Fibroblast of upper back skin (primary cell): ENCODE measurements at places on chromosomes 12 and 14.

GRCh38 chr14:79175671-79176070, 1005.5 kb downstream of the NRXN3 start:
- DNase-seq: no peak

DNA sequence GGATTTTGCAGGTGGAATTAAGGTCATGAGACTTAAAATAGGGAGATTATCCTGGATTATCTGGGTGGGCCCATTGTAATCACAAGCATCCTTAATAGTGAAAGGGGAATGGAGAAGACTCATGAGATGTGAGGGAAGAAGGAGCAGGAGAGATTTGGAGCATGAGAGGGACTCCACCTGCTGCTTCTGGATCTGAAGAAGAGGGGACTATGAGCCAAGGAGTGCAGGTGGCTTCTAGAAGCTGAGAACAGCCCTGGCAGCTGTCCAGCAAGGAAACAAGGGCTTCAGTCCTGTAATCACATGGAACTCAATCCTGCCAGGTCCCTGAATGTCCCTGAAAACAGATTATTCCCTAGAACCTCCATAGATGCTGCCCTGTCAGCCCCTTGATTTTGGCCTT, 67.8 kb downstream of the PELI2 start:
- DNase-seq: no peak

DNA sequence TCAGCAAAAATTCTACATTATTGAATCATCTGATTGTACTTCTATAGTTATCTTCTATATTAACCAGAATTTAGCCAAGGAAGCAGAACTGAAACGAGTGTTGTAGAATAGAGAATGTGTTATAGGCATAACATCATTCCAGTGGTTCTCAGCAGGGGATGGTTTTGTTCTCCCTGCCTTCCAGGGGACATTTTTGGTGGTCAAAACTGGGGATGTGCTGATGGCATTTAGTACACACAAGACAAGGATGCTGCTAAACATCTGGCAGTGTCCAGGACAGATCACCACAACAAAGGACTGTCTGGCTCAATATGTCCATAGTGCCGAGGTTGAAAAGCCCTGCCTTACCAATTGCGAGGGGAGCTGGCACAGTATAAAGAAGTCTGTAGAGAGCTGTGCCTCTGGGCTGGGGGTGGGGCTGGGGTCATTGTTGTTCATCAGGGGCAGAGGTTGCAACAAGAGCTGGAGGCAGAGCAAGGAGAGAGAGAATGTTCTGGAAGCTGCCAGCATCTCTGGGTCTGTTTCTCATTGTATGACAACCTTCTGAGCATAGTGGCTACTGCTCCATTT, 1472.8 kb downstream of the AACS start:
- DNase-seq: peak; percentile 46

- no peak for DNase-seq
These were observed 134.7 kb downstream of the NOVA1 start for GRCh38 chr14:26463136-26463535.

DNA sequence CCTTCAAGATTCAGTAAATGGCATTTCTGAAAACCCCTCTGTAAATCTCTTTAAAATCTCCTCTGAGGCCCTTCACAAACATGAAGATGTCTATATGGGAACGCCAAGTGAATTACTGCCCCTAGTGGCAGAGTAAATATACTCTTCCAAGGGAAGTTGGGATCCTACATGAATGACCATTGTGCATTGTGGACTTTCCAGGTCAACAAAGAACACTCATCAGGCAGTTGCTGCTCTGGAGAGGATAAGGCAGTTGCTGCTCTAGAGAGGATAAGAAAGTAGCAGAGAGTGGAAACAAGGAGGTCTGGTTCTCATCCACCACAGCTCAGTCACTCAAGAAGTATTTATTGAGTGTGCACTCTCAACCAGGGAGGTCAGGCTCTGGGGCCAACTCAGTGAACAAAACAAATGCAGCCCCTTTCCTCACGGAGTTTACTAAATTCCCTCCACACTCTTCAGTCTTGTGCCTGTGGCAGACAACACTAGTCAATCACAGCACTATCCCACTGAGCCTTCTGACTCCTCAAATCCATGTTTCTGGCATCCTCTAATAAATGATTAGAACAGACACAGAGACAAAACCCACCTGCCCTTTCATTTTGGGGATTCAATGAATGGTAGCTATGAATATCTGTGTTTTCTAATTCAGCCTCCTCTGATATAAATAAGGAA, 52.9 kb downstream of the SVOP start:
- DNase-seq: no peak

DNA sequence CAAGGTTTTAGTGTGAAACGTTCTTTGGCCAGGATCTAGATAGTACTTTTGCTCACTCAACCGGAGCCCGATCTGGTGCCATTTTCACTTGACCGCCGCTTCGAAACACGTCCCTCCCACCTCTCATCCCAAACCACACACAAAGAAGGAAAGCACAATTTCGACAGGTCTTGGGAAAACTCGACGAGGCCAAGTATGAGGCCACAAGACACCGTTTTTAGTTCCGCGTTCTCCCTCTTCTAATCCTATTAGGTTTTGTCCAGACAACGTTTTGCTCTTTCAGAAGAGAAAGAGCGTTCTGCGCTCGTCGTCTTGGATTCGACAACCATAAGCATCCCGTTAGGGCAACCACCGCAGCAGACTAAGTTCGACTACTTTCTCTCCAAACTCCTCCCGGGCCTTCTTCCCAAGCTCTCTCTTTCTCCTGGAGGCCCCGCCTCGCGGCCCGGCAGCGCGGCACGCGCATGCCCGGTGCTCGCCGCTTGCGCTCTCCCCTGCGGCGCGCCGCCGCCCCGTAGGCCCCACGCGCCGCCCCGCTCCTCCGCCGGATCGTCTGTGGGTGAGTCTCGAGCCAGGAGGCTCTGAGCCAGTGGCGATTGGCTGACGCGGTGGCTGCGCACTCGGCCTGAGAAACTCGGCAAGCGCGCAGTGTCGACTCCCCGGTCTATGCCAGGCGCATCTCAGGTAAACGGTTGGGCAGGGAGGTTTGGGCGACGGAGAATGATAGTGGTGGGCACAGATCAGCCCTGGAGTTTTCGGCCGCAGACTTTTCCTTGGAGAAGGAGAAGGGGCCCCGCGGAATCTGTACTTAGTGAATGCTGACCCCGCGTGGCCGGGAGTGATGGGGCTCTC, at the start of gene MIPOL1:
MIPOL1 (plus strand) TSS at position 517 of the 852 bp plus-strand sequence. CDS start 49,952 bp downstream, outside the sequence.
- DNase-seq: peak; percentile 88

- peak; percentile 83 for DNase-seq
These were observed 78.2 kb downstream of the PHLDA1 start for GRCh38 chr12:75953312-75953906.

GRCh38 chr12:114671443-114672411, 12.2 kb downstream of the TBX3 start:
- no peak for DNase-seq

DNA sequence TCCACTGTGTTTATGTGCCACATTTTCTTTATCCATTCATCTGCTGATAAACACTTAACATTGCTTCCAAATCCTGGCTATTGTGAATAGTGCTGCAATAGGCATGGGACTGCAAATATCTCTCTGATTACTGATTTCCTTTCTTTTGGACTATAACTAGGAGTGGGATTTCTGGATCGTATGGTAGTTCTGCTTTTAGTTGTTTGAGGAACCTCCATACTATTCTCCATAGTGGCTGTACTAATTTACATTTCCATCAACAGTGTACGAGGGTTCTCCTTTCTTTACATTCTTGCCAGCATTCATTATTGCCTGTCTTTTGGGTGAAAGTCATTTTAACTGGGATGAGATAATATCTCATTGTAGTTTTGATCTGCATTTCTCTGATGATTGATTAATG, 47.6 kb downstream of the TAOK3 start:
- DNase-seq: no peak

DNA sequence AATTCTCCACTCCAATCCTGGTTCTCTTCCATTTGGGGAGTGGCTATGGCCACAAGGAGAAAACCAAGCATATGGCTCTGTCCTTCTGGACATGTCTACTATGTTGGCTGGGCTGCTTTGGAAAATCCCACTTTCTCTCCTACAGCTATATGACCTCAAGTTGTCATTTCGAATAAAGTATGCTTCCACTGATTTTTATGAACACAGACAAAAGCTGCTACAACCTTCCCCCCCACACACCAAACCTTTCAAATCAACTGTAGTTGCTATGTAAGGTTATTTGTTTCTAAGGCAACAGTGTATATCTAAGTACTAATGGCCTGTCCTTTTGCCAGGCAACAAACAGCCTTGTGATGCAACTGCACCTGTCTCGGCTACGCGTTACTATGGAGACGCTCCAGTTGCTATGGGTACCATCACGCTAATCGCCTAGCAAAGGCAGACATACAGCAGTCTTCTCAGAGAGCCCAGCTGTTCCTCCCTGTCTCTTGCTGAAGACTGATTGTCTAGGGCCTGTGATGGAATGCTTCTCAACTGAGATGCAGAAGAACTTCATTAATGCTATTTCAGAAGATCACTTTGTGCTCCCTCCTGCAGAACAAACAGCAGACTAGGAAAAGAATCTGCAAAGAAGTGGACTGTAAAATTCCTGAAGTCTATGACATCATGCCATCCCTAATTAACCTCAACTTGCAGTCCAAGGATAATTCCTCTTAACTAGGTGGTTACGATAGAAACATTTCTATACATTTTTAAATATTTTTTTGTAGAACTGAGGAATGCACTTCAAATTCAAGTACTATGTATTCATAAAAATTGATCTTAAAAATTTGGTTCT, 67.6 kb downstream of the FOXN3 start:
- peak; percentile 25 for DNase-seq

GRCh38 chr12:66984962-66985361, 284.2 kb upstream of the CAND1 start:
- DNase-seq: peak; percentile 1
